Substantia nigra (tissue), 51 donors: ENCODE measurements at places on chromosomes 3 and 15.

GRCh38 chr3:22734756-22735155 lies 468.4 kb upstream of the UBE2E2 start:
- no peak for DNase-seq

DNA sequence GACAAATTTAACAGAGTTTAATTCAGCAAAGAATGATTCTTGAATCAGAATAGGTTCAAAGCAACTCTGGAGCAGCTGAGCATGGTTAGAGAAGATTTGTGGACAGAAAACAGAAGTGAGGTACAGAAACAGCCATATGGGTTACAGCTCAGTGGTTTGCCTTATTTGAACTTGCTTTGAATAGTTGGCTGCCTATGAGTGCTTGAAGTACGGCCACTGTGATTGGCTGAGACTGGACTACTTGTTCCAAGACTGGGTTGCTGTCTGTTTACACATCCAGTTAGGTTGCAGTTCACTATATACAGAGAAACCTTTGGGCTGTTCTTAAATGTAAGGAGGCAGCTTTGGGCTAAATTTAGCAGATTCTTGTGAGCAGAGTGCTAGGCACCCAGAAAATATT lies 79.4 kb upstream of the CADPS start:
- DNase-seq, result no peak

GRCh38 chr3:26559227-26559626 lies 63.3 kb upstream of the LRRC3B start:
- no peak for DNase-seq

- no peak for DNase-seq
Observed at GRCh38 chr3:162722337-162722736, 1225.7 kb downstream of the OTOL1 start.

DNA sequence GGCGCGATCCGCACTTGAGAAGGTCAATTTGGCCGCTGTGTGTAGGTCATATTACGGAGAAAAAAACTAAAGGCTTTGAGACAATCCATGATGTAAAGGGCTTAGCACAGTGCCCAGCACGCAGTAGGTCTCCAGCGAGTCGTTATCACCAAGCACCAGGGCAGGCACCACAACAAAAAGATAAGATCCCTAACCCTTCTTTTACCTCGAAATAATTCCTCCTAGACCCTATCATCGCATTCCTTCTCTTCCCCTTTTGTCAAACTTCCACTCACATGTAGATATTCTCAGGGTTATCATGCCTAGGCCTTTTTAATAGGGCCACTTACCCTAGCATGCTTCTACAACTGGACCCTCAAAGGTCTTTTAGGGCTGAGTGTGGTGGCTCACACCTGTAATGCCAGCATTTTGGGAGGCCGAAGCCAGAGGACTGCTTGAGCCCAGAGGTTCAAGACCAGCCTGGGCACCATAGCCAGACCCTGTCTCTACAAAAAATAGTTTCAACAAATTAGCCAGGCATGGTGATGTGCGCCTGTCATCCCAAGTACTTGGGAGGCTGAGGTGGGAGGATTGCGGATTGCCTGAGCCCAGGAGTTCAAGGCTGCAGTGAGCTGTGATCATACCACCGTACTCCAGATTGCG lies 13.5 kb downstream of the ZNF774 start:
- no peak for DNase-seq

- no peak for DNase-seq
Observed at GRCh38 chr3:15976524-15976923, 178.7 kb upstream of the ANKRD28 start.

- DNase-seq, result no peak
Observed at GRCh38 chr15:58628206-58628947, 121.1 kb downstream of the ADAM10 start.

- DNase-seq, result no peak
Observed at GRCh38 chr3:50302095-50303012, 1.0 kb downstream of the HYAL1 start.

GRCh38 chr3:108153451-108153981 lies 62.7 kb upstream of the CD47 start:
- no peak for DNase-seq

GRCh38 chr3:4759689-4760312 lies 219.4 kb upstream of the BHLHE40 start:
- no peak for DNase-seq

GRCh38 chr15:80837006-80837405 lies 57.8 kb downstream of the CEMIP start:
- no peak for DNase-seq

- DNase-seq, result no peak
Observed at GRCh38 chr3:153291059-153291685, 129.1 kb downstream of the RAP2B start.

DNA sequence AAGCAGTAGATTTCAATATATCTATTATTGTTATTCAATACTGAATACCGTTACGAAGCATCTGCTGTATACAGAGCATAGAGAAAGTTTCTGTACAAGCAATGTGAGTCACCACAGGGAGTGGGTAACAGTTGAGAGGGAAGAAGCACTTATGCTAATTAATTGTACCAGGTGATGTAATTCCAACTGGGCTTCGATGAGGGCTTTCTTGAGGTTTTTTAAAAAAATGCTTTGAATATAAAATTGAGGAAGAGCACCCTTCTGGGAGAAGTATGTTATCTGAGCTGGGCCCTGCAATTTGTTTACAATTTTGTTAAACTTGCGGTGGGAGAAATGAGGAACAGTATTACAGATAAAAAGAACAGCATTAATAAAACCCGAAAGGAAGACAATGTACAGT lies 197.9 kb downstream of the TPRG1 start:
- no peak for DNase-seq

- DNase-seq, result no peak
Observed at GRCh38 chr3:126528800-126529541, 5.0 kb downstream of the CHST13 start.
